Articular chondrocyte of knee joint (primary cell): ENCODE measurements at places on chromosomes 2 and 18. TPM values are rescaled to one million over a fixed set of nuclear protein-coding genes. Genes with fewer than 3 reads are reported as not detected.

The MTCL1 gene
- total RNA-seq, result 32.8 and 37.2 TPM in 2 replicates

The KCNIP3 gene
- 3.5 and 4.2 TPM in 2 replicates for total RNA-seq

The KCNK3 gene
- total RNA-seq, result under 0.01 and 0.11 TPM in 2 replicates

The OXER1 gene
- 0.13 and 0.65 TPM in 2 replicates for total RNA-seq

The LRRC30 gene
- total RNA-seq, result not detected in 2 replicates

The ACOXL gene
- not detected in 2 replicates for total RNA-seq

The MAP3K19 gene
- not detected in 2 replicates for total RNA-seq

The UGT1A6 gene
- total RNA-seq, result not detected in 2 replicates

The MARCHF4 gene
- 0.52 and 1.1 TPM in 2 replicates for total RNA-seq

The CREG2 gene
- under 0.01 and 0.22 TPM in 2 replicates for total RNA-seq

The NGEF gene
- 8.4 and 9.9 TPM in 2 replicates for total RNA-seq

The REG3G gene
- total RNA-seq, result not detected in 2 replicates

The SIX2 gene
- total RNA-seq, result 35.5 and 41.8 TPM in 2 replicates

The POMC gene
- 0.86 and 1.0 TPM in 2 replicates for total RNA-seq

The ELOA2 gene
- not detected in 2 replicates for total RNA-seq

The CHN1 gene
- 4.7 and 11.5 TPM in 2 replicates for total RNA-seq

The MROH2A gene
- total RNA-seq, result not detected in 2 replicates

The PSD4 gene
- 4.2 and 5.1 TPM in 2 replicates for total RNA-seq

The ANKZF1 gene
- 21.5 and 31.2 TPM in 2 replicates for total RNA-seq

The ABCA12 gene
- total RNA-seq, result under 0.01 and 0.11 TPM in 2 replicates

The SNRPD1 gene
- 11.3 and 13.7 TPM in 2 replicates for total RNA-seq

The PROKR1 gene
- 0.11 TPM in 1 of 2 replicates, not detected in the other for total RNA-seq

The SIGLEC15 gene
- 0.52 and 0.76 TPM in 2 replicates for total RNA-seq

The BMP10 gene
- not detected in 2 replicates for total RNA-seq

The M1AP gene
- 0.26 and 0.43 TPM in 2 replicates for total RNA-seq

The NEMP2 gene
- 8.5 and 10.6 TPM in 2 replicates for total RNA-seq

The FOXI3 gene
- not detected in 2 replicates for total RNA-seq

The ASB18 gene
- not detected in 2 replicates for total RNA-seq

The SRD5A2 gene
- total RNA-seq, result not detected in 2 replicates

The SLC5A7 gene
- not detected in 2 replicates for total RNA-seq

The CDCA7 gene
- 1.2 and 2.5 TPM in 2 replicates for total RNA-seq

The COX5B gene
- 195 and 227 TPM in 2 replicates for total RNA-seq

The RAX gene
- not detected in 2 replicates for total RNA-seq

The ZNF521 gene
- 135 and 174 TPM in 2 replicates for total RNA-seq

The SDC1 gene
- 22.5 and 27.3 TPM in 2 replicates for total RNA-seq

The CPO gene
- 0.32 TPM in 1 of 2 replicates, not detected in the other for total RNA-seq

The ANKRD30B gene
- total RNA-seq, result under 0.01 TPM in 1 of 2 replicates, not detected in the other

The NPPC gene
- not detected in 2 replicates for total RNA-seq

The SLC8A1 gene
- 123 and 139 TPM in 2 replicates for total RNA-seq

The GAL3ST2 gene
- 0.26 TPM in 1 of 2 replicates, not detected in the other for total RNA-seq
